Stimulated activated CD8-positive, alpha-beta memory T cell treated with anti-CD3 and anti-CD28 coated beads, Interleukin-15, amount 100 ng/mL, for 24 hours (primary cell): ENCODE measurements at places on chromosomes 1 and 21.

DNA sequence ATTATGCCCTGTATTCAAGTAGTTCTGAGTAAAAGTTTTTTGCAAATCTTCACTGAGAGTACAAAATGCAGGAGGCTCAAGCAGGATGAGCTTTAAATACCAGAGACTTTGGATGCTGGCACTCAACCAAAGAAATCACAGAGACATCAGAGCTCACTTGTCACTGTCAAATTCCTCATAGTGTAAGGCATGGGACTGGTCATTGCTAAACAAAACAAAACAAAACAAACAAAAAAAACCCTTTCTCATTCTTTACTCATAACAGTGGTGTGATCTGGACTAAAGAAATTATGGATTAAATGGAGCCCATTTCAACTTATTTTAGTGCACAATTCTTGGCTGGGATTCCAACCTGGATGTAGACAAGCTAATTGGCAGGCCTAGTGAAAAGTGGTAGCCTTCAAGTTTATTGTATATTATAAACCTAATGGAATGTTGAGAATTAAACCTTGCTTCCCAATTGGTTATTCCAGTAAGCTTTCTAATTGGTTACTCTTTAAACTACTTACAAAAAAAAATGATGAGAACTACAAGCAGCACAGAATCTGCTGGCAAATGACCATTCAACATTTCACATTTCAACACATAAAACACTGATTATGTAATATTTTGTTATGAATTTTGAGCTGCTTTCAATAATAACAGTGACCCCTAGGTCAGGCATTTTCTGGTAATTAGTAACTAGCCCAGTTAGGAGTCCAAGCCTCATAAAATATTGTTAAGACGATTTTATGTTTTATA is 30.6 kb upstream of the NEK7 start:
- no peak for DNase-seq

GRCh38 chr1:107643766-107644165 is 321.2 kb downstream of the VAV3 start:
- no peak for DNase-seq

DNA sequence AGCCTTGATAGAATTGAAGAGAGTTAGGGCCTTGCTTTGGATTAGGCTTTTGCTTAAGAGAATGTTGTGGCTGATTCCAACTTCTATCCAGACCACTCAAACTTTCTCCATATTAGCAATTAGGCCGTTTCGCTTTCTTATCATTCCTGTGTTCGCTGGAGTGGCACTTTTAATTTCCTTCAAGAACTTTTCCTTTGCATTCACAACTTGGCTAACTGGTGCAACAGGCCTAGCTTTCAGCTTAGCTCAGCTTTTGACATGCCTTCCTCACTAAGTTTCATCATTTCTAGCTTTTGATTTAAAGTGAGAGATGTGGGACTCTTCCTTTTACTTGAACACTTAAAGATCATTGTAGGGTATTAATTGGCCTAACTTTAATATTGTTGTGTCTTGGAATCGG is 183.6 kb upstream of the L1TD1 start:
- no peak for DNase-seq

DNA sequence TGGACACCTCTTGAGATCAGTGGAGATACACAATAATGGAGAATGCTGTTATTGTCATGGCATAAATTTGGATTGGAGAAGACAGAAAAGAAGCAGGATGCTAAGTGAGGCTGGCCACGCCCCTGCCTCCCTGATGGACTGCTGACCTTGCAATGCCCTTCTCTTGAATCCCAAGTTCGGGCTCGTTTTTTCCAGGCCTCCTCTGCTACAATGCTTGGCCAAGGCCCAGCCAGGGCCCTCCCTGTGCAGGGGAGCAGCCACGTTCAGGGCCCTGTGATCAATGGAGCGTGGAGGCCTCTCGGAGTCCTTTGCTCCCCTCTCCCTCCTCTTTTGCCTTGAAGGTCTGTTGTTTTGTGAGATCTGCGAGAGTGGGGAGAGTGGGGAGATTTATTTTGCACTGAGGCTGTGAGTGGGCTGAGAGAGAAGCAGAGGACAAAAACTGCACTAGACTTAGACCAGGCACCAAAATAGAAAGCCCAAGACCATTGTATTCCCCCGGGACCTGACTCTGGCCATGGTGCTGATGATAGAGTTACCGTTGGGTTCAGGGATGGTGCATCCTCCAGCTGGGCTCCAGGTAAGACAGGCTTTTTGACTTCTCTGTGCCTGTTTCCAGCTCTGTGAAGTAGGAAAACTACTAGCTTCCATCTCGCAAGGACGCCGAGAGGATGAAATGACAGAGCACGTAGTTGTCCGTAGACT is 268.6 kb downstream of the KAZN start:
- DNase-seq: no peak

DNA sequence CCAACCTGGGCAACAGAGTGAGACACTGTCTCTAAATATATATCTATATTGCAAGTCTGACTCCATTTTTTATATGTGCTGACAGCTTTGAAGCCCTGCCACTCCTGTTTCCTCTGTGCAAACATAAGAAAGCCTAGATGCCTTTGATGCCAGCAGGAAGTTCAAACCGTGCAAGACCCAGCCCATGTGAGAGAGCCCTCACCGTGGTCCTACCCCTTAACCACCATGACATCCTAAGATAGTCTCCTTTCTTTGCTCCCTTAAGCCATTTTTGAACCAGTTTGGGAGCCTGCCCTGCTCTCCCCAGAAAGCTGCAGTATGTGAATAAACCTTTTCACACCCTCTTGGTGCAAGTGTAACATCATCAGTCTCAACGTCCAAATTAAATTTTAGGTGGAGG is 3.7 kb upstream of the DIPK1A start:
- DNase-seq: no peak

DNA sequence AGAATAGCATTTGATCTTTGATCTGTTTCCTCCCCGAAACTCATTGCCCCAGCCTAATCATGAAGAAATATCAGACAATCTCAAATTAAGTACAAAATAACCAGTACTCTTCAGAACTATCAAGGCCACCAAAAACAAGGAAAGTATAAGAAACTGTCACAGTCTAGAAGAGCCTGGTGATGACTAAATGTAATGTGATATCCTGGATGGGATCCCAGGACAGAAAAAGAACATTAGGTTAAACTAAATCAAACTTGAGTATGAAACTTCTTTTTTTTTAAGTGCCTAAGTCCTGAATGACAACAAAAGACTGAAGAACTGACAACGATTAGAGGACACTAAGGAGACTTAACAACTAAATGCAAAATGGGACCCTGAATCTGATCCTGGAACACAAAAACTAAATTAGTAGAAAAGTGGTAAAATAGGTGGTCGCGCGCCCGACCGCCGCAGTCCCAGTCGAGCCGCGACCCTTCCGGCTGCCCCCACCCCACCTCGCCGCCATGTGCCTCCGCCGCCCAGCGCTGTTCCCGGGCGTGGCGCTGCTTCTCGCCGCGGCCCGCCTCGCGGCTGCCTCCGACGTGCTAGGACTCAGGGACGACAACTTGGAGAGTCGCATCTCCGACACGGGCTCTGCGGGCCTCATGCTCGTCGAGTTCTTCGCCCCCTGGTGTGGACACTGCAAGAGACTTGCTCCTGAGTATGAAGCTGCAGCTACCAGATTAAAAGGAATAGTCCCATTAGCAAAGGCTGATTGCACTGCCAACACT is 5.5 kb upstream of the PRKAB2 start:
- DNase-seq: no peak

- no peak for DNase-seq
These were observed 167.4 kb downstream of the DUSP10 start for GRCh38 chr1:221574529-221574928.

GRCh38 chr21:27132266-27132665 is 165.4 kb upstream of the ADAMTS5 start:
- DNase-seq: no peak

DNA sequence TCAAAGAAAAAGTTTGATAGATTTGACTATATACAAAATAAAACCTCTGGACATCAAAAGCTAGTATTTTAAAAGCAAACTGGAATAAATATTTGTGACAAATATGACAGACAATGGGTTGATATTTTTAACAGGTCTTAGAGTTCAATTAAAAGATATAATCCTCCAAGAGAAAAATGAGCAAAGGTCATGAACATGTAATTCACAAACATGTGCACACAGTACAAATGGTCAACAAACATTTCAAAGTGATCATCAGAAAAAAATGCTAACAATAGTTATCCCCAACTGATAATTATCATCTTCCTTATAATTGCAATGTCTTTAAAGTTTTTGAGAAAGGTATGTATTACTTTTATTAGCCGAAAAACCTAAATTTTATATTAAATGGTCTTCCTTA is 32.0 kb downstream of the WDR64 start:
- no peak for DNase-seq

GRCh38 chr1:12615865-12616708 is 1.9 kb downstream of the DHRS3 start:
- no peak for DNase-seq

DNA sequence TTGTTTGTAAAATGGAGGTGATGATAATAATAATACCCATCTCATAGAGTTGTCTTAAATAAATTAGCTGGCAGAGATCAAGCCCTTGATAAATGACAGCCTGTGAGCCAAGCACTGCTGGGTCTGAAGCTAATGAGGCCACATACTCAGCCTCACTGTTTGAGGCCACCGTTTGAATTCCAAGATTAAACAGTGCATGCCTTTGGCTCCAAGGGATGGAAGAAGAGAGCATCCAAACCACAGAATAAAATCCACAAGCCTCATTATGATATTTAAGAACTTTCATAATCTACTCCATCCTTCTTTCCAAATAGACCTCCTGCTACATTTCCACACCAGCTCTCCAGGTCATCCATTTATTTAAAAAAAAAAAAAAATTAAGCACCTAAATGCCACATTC is 29.0 kb downstream of the TGFBR3 start:
- no peak for DNase-seq

DNA sequence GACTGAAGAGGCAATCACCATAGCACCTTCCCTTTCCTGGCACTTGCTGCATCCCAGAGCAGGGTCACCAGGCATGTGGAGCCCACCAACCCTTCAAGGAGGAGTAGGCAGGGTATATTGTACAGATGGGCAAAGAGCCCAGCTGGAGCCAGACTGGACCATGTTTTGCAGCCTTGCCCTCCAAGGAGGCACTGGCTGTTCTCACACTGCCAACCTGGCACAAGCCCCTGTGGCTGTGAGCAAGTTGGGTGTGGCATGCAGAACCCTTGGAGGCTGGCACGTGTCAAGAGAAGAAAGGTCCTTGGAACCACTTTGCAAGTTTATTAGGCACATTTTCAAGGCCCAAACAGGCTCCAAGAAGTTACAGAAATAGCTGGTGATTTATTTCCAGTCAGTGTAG is 146.4 kb downstream of the FOXD2 start:
- no peak for DNase-seq

DNA sequence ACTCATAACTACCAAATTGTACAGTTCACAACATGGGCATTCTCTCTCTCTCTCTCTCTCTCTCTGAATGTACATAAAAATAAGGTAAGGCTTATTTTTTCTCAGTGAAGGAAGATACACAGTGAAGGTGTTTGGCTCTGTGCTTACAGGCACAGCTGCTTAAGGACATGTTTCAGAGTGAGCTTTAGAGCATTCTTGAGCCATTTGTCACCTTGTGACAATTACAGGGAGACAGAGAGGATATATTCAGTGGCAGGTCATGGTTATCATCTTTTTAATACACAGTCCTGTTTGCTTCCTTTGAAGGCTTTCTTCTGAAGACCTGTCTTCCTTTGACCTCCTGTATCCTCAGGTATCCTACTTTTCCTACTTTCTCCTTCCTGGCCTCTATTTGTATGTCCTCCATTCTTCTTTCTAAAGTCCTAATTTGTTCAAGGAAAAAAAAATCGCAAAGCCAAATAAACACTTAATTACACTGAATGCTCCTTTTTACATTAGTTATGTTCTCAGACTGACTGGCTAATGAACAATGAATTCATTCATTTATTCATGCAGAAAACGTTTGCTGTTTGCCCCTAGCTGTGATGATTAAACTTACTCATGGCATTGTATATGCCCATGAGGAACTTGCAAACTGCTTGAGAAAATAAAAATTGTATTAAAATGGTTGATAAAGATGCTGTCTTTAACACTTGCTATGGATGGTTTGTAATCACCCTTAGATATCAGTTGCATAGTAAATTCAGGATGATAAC is 33.4 kb downstream of the HSD17B7 start:
- DNase-seq: no peak

GRCh38 chr1:62285440-62285839 is 33.8 kb downstream of the KANK4 start:
- no peak for DNase-seq

DNA sequence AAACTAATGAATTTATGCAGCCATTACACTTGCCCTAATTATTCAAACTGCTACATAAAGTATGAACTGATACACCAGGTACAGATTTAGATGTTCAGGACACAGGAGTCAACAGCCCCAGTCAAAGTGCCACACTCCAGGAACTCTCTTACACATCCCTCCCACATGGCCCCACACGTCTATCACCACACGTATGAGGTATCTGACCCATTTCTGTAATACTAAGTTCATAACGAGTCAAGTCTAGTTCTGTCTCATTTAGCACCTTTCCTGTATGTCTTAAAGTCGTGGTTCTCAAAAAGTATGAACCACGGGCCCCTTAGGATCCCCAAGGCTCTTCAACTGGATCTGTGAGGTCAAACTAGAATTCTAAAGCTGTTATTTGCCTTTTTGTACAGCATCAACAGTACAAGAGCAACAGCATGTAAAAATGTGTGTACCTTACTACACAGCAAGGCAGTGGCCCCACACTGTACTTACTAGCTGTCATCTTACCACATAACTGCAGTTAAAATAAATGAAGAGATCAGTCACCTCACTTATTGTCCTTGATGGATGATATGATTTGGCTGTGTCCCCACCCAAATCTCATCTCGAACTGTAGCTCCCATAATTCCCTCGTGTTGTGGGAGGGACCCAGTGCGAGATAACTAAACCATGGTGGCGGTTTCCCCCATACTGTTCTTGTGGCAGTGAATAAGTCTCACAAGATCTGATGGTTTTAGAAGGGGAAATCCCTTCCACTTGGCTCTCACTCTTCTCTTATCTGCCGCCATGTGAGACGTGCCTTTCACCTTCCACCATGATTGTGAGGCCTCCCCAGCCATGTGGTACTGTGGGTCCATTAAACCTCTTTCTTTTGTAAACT is 42.6 kb downstream of the SIPA1L2 start:
- DNase-seq: no peak

GRCh38 chr1:109481646-109482045 is 2.1 kb upstream of the ATXN7L2 start:
- no peak for DNase-seq

- DNase-seq: no peak
These were observed 69.8 kb downstream of the TPR start for GRCh38 chr1:186304982-186305949.

- no peak for DNase-seq
These were observed 42.8 kb upstream of the RASAL2 start for GRCh38 chr1:178051071-178051470.

DNA sequence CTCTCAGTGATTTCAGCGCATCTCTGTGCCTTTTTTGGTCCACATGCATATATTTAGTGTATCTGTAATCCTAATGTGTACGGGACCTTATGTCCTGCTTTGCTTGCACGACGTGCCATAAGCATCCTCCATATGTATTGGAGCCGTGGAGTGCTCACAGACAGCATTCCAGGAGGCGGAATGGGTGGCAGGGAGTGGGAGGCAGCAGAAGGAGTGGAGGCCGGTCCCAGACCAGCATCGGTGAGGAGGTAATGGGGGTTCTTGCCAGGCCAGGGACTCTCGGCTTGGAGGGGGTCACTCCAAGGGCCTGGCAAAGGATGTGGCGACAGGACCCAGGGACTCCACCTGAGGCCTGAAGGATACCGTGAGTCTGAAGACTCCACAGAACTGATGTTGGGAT is 185.0 kb downstream of the CAMTA1 start:
- DNase-seq: no peak

- no peak for DNase-seq
These were observed 52.0 kb upstream of the COL11A1 start for GRCh38 chr1:103160281-103160680.
